Activated CD8-positive, alpha-beta memory T cell treated with anti-CD3 and anti-CD28 coated beads for 48 hours (primary cell): ENCODE measurements at places on chromosomes 3 and 15.

GRCh38 chr3:43692085-43692855 lies 1.5 kb downstream of the ABHD5 start:
- DNase-seq, result no peak

DNA sequence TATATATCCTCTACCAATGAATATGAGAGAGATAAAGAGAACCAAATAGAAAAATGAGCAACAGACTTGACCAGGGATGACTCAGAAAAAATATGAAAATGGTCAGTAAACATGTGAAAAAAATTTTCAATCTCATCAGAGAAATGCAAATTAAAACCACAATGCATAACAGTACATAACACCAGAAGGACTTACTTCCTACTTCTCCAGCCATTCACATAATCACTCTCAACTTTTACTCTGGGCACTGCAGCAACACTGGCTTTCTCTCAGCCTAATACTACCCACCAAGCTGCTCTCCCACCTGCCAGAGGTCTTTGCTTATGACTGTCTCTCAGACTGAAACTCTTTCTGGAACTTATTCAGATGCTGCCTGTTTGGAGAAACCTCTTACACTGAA lies 49.4 kb downstream of the DPH6 start:
- DNase-seq, result no peak

- DNase-seq, result no peak
These were observed 97.1 kb upstream of the MYZAP start for GRCh38 chr15:57494581-57494980.

DNA sequence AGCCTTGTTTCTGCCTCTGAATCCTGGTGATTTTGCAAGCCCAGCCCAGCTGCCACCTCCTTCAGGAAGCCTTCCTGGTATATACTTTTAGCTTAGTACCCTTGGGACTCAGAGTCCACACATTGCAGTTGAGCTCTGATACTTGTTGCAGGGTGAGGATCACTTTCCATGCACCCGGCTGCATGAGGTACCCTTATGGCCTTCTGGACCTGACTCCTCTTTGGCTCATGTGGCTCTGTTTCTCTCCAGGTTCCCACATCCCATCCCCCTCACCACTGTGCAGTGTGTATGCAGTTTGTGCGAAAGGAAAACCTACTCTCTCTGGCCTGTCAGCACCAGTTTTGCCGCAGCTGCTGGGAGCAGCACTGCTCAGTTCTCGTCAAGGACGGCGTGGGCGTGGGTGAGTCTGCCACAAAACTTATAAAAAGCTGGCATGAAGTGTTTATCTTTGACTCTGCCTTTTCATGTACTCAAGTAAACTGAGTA lies 23.1 kb upstream of the P4HTM start:
- no peak for DNase-seq

DNA sequence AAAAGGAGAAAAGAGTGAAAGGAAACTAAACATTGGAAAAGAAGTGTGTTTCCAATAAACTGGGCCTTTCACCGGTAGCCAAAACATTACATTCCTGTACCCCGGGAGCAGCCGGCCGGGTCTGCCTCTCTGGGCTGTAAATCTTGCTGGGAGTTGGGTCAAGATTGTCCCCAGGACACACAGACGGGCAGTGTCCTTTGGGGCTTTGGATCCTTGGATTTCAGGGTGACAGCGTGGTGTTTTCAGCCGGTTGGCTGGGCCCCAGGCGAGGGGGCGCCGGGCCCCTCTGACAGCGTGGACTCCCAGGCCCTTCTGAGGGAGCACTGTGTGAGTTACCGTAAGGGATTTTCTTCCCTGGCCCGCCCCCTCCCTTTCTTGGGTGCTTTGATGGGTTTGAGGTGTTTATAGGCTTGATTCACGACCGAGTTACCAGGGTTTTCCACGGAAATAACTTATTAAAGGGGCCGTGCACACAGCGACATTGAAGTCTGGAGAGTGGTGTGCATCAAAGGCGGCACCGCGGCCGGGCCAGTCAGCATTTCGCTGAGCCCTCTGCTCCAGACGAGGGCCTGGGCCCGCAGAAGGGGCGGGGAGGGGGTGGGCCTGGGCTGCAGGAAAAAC lies 27.4 kb downstream of the SMAD6 start:
- no peak for DNase-seq

DNA sequence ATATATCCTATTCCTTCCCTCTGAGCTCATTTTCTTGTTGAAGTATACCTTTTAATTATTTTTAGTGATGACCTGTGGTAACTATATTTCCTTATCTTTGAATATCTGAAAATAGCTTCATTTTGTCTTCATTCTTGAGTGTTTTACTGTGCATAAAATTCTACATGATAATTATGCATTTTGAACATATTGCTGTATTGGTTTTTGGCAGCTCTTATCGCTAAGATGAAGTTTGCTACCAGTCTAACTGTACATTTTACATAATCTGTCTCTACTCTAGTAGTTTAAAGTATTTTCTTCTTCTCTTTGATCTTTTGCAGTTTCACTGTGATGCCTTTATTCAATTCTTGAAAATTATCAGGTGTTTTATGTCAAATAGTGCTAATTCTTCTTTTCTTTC lies 189.5 kb downstream of the ISL2 start:
- no peak for DNase-seq

GRCh38 chr3:38327335-38328009 lies 19.1 kb upstream of the XYLB start:
- DNase-seq, result no peak

DNA sequence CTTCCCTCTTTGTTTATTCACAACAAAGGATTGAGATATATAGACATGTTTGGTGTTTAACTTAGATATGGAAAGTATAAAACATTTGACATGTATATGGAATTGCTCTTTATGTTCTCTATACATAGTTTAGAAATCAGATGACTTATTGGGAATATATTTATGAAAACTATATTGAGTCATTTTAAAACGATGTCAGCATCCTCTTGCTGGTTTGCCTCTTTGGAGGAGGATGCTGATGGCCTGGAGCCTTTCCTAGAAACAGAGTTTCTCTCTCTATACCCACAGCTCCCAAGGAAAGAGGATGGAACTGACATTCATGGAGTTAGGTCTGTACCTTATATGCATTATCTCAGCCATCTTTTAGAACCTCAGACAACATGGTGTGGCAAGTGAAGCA lies 40.3 kb downstream of the ZBTB38 start:
- no peak for DNase-seq

- DNase-seq, result no peak
These were observed 78.7 kb downstream of the USP13 start for GRCh38 chr3:179731544-179731943.

GRCh38 chr3:166836836-166837235 lies 543.3 kb downstream of the ZBBX start:
- DNase-seq, result no peak

DNA sequence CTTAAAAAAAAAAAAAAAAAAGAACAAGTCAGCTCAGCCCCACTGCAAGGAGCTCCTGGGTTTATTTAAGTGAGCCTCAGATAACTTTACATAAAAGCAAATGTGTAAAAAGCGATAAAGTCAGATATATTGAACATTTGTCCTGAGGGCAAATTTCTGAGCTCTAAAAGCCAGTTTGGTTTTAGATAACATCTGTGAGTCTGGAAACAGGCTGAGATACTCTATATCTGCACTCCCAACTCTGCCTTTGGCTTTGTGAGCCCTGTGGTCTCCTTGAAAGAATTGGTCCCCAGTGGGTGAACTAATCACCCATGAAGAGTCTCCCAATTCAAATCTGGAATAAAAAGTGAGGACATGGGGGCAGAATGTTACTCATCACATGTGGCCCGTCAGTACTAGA lies 104.6 kb downstream of the APBA2 start:
- no peak for DNase-seq

DNA sequence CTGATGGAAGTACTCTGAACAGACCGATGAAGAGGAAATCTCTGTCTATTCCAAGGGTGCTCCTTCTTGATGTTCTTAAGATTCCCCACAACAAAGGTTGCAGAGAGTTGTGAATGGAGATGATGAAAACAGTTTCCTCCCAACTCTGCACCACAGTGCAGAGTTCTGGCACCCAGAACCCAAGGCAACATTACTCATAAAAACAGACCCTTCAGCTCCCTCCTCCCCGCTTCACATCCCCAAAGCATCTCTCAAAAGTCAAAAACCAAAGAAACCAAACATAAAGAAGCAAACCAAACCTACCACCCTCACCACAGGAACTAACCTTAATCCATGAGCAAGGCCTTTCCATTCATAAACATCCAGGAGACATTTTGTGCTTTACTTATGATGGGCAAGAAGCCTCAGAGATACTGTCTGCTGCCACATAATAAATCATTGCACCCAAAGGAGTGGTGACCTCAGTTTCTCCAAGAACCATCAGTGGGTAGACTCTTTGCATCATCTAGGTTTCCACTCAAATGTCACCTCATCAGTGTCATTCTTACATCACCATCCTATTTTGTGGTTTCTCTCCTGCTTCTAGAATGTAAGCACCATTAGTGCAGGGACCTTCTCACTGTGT lies 13.2 kb downstream of the PCOLCE2 start:
- no peak for DNase-seq

- DNase-seq, result no peak
These were observed 41.2 kb downstream of the TUBGCP4 start for GRCh38 chr15:43412096-43412495.

GRCh38 chr3:182479419-182480336 lies 313.6 kb upstream of the ATP11B start:
- DNase-seq, result no peak

- no peak for DNase-seq
These were observed 12.3 kb upstream of the MFSD1 start for GRCh38 chr3:158789592-158789991.

DNA sequence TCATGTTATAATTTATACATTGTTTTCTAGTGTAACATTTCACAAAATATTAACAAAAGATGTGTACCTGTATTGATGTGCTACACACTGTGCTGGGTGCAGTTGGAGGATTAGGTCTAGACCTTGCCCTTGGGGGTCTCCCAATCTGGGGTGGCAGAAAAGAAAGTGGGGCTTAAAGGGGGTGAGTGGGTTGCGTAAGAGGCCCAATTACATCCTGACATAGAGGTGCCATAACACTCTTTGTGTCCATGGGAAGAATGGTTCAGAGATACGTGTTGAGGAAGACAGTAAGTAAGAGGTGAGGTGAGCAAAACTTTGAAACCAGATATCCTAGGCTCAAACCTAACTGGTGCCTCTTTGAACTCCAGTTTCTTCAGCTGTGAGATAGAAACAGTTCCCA lies 31.0 kb downstream of the DLEC1 start:
- DNase-seq, result no peak

DNA sequence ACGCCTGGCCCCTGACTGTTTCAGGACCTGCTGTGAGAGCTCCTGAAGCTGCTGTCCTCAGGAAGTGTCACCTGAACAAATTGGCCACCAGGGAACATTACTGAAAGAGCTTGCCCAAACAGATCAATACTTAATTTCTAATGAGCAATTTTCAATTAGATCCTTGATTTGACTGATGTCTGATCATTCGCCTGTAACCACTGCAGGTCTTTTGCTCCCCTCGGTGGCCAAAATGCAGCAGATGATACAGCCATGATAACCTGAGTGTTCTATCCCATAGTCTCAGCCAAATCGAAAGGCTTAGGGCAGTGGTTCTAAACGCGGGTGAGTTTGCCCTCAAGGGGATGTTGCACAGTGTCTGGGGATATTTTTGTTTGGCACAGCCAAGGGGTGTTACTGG lies 57.6 kb upstream of the MEX3B start:
- no peak for DNase-seq

DNA sequence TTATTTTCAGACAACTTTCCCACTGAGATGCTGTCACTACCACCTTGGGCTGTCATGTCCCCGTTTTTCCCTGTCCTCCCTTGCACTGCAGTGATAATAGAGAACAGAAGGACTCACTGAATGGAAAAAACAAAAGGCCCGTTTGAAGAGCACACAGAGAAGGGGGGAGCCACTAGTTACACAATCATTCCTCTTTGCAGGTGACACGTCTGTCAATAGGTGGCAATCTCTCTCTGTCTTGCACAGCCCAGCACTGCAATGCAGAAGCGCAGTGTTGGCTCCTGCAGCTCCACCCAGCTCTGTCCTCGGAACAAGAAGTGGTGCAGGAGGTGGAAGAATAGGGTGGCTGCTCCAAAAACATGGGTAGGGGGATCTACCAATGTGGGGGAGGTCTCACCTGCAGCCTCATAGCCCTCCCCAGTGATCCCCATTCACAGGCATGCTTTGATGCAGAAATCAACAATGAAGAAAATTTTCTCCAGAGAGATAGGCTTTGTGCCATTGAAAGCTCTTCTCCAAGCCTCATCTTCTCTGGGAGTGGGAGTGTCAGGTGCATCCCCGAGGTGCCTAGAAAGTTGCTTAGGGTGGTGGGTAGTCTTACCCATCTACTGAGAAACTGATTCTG lies 31.8 kb downstream of the FSTL1 start:
- no peak for DNase-seq

DNA sequence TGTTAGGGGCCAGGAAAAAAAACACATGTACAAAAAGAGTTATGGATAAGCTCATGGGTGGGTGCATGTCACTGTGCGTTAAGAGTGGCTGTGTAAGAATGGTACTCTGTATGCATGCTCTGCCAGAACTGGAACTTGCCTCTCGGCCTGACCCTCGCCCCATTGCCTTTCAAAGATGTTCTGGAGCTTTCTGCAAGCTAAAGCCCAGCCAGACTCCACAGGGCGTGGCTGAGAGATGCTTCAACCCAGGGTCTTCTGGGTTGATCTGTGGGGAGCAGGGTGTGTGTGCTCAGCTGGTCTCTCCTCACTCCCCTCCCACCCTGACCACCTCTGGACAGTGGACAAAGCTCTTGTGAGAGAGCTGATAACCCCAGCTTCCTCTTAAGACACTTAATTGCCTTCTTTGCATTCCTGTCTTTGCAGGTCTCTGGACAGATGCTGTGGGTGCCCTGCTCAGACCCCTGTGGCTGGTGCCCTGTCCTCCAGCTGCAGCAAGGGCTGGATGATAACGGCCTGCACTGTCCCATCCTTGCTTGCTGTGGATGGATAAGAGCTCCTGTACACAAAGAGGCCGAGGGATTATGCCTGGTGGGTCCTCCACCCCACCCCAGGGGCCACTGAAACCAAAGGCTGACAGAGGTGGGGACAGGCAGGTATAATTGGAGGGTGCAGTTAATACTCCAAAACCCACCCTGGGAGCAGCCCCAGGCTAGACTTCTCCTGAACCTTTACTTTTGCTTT lies 28.7 kb downstream of the ALDH1L1 start:
- DNase-seq, result no peak

DNA sequence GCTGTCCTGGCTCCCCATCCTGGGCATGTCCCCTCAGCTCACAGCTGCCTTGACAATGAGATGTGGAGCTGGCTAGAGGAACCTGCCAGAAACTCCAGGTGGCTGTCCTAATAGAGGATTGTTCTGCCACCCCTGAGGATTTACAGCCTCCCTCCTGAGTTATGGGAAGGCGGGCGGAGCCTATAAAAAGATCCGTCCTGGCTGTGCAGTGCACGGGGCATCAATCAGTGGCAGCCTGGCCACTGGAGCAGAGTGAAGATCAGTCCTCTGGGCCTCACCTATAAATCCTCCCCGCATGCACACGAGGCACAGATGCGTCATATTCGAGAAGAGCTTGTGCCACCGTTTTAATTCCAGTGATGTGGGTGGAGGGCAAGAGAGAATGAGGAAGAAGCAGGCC lies 90.0 kb downstream of the MEGF11 start:
- no peak for DNase-seq
